ENCODE measurements at places on chromosomes 5 and 9. TPM values are rescaled to one million over a fixed set of nuclear protein-coding genes. Genes with fewer than 3 reads are reported as not detected.

GRCh38 chr9:131264231-131264630 is 12.1 kb downstream of the FAM78A start:
- DNase-seq: no peak

DNA sequence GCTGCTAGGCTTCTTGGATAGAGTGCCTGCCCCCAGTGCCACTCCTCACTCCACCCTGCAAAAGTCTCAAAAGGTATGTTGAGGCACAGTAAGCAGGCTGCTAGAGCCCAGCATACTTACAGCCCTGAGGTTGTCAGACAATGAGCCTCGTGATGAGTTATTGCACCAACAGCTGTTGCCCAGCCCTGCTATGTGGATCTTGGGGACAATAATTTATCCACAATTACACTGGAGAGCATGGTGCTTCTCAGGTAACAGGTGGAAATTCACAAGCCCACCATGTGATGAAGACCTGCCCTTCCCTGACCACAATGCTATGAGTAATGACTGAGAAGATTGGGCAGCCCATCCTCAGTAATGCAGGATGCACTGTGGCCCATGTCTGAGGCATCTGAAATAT is 36.5 kb downstream of the KCNIP1 start:
- no peak for DNase-seq

SPAAR gene
- not detected for total RNA-seq

GRCh38 chr5:175597718-175598117 is 60.2 kb upstream of the HRH2 start:
- no peak for DNase-seq

AQP7 gene
- 4.4 TPM for total RNA-seq

- no peak for DNase-seq
Measured at GRCh38 chr9:31839273-31839672, 545.2 kb upstream of the ACO1 start.

- DNase-seq: no peak
Measured at GRCh38 chr5:138694146-138694545, 59.1 kb upstream of the CTNNA1 start.

GRCh38 chr5:15510831-15511230 is 10.9 kb downstream of the FBXL7 start:
- DNase-seq: no peak

DNA sequence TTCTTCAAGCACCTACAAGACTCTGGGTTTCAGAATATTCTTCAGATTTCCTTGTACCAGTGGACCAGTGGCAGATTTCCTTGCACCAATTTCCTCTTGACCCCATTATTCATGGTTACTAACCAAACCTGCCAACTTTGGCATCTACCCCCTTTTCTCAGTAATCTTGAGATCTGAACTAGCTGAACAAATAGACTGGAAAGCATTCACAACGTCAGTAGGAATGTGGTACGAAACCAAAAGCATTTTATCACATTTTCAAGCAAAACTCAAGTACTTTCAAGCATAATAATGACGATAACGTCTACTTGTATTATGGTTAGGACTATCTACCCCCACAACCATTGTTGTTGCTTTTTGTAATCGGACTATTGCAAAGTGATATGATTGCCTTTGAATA is 1217.3 kb downstream of the PTPRD start:
- no peak for DNase-seq

KCNN2 gene
- 2.0 TPM for total RNA-seq

DNA sequence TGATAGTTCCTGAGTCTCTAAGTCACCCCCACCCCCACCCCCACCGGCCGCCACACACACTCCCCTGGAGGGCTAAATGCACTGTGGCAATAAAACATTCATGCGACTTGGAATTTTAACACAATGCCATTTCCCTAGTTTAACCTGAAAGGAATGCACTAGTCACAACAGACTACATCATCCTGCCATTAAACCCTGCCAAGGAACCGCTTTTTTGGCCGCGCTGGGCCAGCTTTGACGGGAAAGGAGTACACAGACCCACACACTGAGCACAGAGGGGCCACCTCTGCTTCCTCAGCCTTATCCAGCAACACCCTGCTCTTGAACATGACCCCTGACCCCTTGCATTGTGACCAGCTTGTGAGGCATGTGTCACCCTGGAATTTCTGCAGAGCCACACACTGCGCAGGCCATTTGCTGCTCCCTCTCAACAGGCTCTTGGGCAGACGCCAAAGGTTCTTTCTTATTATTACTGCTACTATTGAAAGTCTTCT is 165.3 kb downstream of the BNC2 start:
- DNase-seq: peak; percentile 48

GRCh38 chr9:108423433-108423832 is 432.4 kb downstream of the ACTL7B start:
- no peak for DNase-seq

GFPT2 gene
- 1.7 TPM for total RNA-seq

ADAM19 gene
- total RNA-seq: 13.4 TPM

- DNase-seq: no peak
Measured at GRCh38 chr9:83992407-83992806, 11.8 kb downstream of the RMI1 start.

- no peak for DNase-seq
Measured at GRCh38 chr5:158422653-158423515, 563.9 kb upstream of the CLINT1 start.

GRCh38 chr9:69357030-69357775 is 32.2 kb downstream of the ENTREP1 start:
- no peak for DNase-seq

Data from progenitor cell of endocrine pancreas (in vitro differentiated cells).